Fibroblast of lung (primary cell): ENCODE measurements at places on chromosomes 12 and 14. TPM values are rescaled to one million over a fixed set of nuclear protein-coding genes. Genes with fewer than 3 reads are reported as not detected.

- no peak overlapping the region for H3K27ac ChIP-seq
- no peaks in the 10 kb centered on the region for H3K27me3 ChIP-seq
- peaks cover 2% of the 10 kb centered on the region for H3K36me3 ChIP-seq
These were observed 29.1 kb upstream of the LRTM2 start for GRCh38 chr12:1791104-1791841.

- peaks cover 9% of the 10 kb centered on the region for H3K36me3 ChIP-seq
- no peak overlapping the region for H3K27ac ChIP-seq
- H3K27me3 ChIP-seq: no peaks in the 10 kb centered on the region
These were observed 6.7 kb upstream of the ARID4A start for GRCh38 chr14:58291646-58292045.

- peaks cover 2% of the 10 kb centered on the region for H3K27me3 ChIP-seq
- DNase-seq: peak; percentile 17
- no peaks in the 10 kb centered on the region for H3K4me1 ChIP-seq
- H3K36me3 ChIP-seq: peaks cover 7% of the 10 kb centered on the region
These were observed 5.4 kb downstream of the FOS start for GRCh38 chr14:75283833-75284563.

- no peaks in the 10 kb centered on the region for H3K27me3 ChIP-seq
- no peak overlapping the region for H3K27ac ChIP-seq
- no peaks in the 10 kb centered on the region for H3K4me1 ChIP-seq
- no peaks in the 10 kb centered on the region for H3K36me3 ChIP-seq
These were observed 49.7 kb downstream of the CCDC91 start for GRCh38 chr12:28239918-28240317.

- no peaks in the 10 kb centered on the region for H3K4me1 ChIP-seq
- no peaks in the 10 kb centered on the region for H3K27me3 ChIP-seq
- no peak overlapping the region for H3K4me3 ChIP-seq
- no peak overlapping the region for H3K27ac ChIP-seq
- H3K36me3 ChIP-seq: no peaks in the 10 kb centered on the region
These were observed 67.7 kb upstream of the DCN start for GRCh38 chr12:91250273-91250665.

- H3K4me3 ChIP-seq: no peak overlapping the region
- no peak for DNase-seq
- no peak overlapping the region for H3K27ac ChIP-seq
- no peaks in the 10 kb centered on the region for H3K27me3 ChIP-seq
These were observed 66.1 kb downstream of the ABCD2 start for GRCh38 chr12:39553476-39553875.

GRCh38 chr12:93366422-93366821 is 11.3 kb upstream of the NUDT4 start:
- no peaks in the 10 kb centered on the region for H3K36me3 ChIP-seq
- no peaks in the 10 kb centered on the region for H3K27me3 ChIP-seq
- no peak for DNase-seq
- H3K27ac ChIP-seq: no peak overlapping the region
- no peak overlapping the region for H3K4me3 ChIP-seq

Gene HECTD4
- total RNA-seq: 16.9 and 31.7 TPM in 2 replicates

Gene FAM90A1
- 0.26 and 0.33 TPM in 2 replicates for total RNA-seq
